Neural crest cell (in vitro differentiated cells): ENCODE measurements at places on chromosomes 7 and 10.

GRCh38 chr10:78890506-78890905, 178.3 kb upstream of the ZMIZ1 start:
- H3K4me3 ChIP-seq = no peak overlapping the region
- H3K36me3 ChIP-seq = peaks cover 4% of the 10 kb centered on the region
- no peak overlapping the region for H3K27ac ChIP-seq
- H3K4me1 ChIP-seq = no peaks in the 10 kb centered on the region
- H3K27me3 ChIP-seq = no peaks in the 10 kb centered on the region

DNA sequence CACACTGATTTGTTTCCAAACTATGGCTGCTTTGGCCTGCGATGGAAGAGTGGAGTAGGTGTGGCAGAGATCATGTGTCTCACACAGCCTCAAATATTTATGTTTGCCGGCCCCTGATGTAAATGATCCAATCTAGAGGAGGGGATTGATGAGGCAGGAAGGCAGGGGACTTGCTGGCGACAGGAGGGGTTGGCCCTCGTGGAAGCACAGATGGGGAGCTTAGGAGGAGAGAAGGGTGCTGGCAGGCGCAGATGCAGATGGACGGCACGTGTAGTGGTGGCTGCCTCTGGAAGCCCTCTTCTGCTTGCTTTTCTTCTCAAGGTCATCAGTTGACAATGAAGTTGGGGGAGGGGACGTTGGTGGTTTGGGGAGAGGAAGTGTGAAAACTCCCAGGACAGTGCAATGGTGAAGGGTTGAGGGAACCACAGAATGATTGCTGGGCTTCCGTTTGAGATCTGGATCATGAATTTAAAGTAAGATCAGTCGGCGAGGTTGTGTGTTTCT, 15.4 kb downstream of the COL13A1 start:
- H3K36me3 ChIP-seq = no peaks in the 10 kb centered on the region
- H3K27me3 ChIP-seq = no peaks in the 10 kb centered on the region
- no peak overlapping the region for H3K4me3 ChIP-seq
- H3K27ac ChIP-seq = no peak overlapping the region

DNA sequence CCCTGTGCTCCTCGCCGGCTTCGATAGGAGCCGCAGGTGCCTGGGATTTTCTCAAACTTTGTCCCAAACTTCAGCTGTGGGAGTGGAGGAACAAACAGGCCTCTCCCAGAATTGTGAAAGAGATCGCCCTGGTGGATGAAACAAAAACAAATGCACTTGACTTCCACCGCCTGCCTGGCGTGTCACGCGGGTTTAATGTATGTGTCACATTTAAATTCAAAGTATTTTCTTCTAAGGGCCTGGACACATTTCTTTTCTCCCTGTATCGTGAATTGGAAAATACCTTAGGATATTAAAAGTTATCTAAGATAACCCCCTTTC, 694 bp upstream of the WASL start:
- no peak for DNase-seq
- peak overlapping the region; percentile 99 for H3K27ac ChIP-seq
- peak overlapping the region; percentile 100 for H3K4me3 ChIP-seq
- no peaks in the 10 kb centered on the region for H3K36me3 ChIP-seq
- no peaks in the 10 kb centered on the region for H3K27me3 ChIP-seq
- peaks cover 60% of the 10 kb centered on the region for H3K4me1 ChIP-seq

- H3K27me3 ChIP-seq = peaks cover 3% of the 10 kb centered on the region
- no peak overlapping the region for H3K27ac ChIP-seq
- DNase-seq = peak; percentile 21
- H3K4me1 ChIP-seq = peaks cover 26% of the 10 kb centered on the region
Observed at GRCh38 chr10:63720072-63720537, 198.9 kb downstream of the REEP3 start.

DNA sequence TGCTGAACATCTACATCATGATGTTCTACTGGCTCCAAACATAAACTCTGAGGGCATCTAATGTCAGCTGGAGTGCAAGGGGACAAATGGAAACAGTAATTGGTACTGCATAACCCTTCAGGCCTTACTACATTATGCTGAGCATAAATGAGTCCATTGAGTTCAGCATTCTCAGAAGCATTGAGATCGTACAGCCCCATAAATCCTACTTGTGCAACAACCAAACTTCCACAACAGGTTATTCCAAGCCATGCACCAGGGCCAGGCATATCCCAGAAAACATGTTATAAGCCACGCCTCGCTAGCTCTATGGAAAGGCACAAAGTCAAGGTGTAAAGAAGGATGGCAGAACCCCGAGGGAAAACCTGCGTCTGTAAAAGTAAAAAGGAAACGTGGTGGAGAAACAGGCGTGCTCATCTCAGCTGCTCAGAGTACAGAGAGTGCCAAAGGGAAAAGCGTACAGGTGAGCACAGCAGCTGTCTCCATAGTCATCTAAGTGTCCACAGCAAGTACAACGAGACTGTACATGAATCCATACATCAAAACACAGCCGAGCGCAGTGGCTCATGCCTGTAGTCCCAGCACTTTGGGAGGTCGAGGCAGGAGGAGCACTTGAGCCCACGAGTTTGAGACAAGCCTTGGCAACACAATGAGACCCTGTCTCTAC, 124.6 kb downstream of the PARD3 start:
- no peak overlapping the region for H3K4me3 ChIP-seq
- H3K36me3 ChIP-seq = peaks cover 17% of the 10 kb centered on the region
- no peaks in the 10 kb centered on the region for H3K27me3 ChIP-seq
- no peak overlapping the region for H3K27ac ChIP-seq

DNA sequence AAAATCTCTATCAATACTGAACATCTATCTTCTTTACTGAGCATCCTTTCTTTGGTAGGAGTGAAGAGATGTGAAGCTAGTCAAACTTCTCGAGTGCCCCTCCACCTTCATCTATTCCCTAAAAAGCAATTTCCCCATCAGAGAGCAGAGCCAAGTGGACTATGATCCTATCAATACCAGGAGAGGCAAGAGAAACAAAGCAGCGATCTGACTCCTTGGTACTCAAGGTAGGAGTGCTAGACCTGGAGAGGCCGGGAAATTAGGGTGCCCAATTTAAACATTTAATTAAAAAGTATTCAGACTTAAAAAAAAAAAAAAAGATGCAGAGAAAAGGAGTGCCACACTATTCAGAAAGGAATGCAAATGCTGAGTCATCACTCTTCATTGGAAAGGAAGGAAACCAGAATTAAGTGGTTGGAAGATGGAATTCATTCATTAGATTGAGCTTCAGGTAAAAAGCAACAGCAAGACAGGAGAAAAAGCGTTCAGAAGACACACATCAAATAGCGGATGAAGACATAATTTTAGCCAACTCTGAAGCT, 1.6 kb downstream of the TIAL1 start:
- DNase-seq = no peak
- H3K36me3 ChIP-seq = peaks cover 13% of the 10 kb centered on the region
- peak overlapping the region; percentile 99 for H3K4me3 ChIP-seq
- H3K4me1 ChIP-seq = peaks cover 56% of the 10 kb centered on the region

DNA sequence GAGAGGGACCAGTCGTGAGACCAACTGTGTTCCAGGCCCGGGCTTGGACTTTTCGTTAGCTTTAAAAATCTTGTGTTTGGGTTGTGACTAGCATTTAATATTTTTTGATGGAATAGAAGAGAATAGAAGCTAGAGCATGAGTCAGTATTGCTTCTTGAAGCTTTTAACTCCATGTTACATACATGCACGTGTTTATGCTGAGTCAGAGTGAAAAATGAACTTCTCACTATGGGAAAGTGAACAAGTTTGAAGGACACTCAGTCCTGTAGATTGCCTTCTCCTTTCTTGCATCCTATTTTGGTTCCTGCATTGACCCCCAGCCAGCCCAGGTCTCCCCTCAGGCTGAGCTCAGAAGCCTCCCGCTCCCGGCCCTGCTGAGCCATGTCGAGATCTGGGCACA, 31.8 kb downstream of the GHRHR start:
- H3K27me3 ChIP-seq = no peaks in the 10 kb centered on the region
- H3K4me1 ChIP-seq = peaks cover 16% of the 10 kb centered on the region
- DNase-seq = no peak
- no peaks in the 10 kb centered on the region for H3K36me3 ChIP-seq

GRCh38 chr7:76165973-76166403, 35.7 kb upstream of the SRRM3 start:
- DNase-seq = no peak
- peak overlapping the region; percentile 99 for H3K27ac ChIP-seq
- H3K27me3 ChIP-seq = no peaks in the 10 kb centered on the region
- H3K36me3 ChIP-seq = no peaks in the 10 kb centered on the region
- peak overlapping the region; percentile 87 for H3K4me3 ChIP-seq

DNA sequence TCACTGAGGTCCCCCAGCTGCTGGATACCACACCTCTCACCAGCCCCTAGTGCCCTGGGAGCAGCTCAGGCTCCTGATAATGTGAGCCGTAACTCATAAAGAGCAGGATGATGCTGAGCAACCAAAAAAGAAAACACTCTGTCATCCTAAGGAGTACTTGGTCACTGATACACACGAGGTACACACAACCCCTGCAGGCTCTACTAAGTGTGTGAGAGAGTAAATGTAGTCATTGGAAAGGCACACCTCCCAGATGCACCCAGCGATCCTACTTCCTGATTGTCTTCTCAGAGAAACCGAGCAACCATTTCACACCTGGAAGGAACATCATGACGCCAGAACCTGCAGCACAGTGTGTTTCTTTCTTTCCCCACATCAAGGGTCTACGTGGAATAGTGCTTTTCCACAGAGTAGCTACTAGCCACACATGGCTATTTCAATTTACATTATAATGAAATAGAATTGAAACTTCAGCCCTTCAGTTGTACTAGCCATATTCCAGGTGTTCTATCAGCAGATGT, 34.2 kb downstream of the FIGNL1 start:
- H3K27me3 ChIP-seq = no peaks in the 10 kb centered on the region
- no peaks in the 10 kb centered on the region for H3K36me3 ChIP-seq
- no peaks in the 10 kb centered on the region for H3K4me1 ChIP-seq
- H3K27ac ChIP-seq = no peak overlapping the region
- H3K4me3 ChIP-seq = no peak overlapping the region

- H3K27me3 ChIP-seq = no peaks in the 10 kb centered on the region
- H3K4me3 ChIP-seq = peak overlapping the region; percentile 55
- H3K27ac ChIP-seq = peak overlapping the region; percentile 95
Observed at GRCh38 chr10:80461208-80462183, 7.4 kb downstream of the TSPAN14 start.
